ENCODE measurements at places on chromosomes 13 and 19.

- DNase-seq: peak; percentile 18
Observed at GRCh38 chr13:85806553-85807175, 7.4 kb upstream of the SLITRK6 start.

- no peak for DNase-seq
Observed at GRCh38 chr13:40223585-40223984, 442.9 kb downstream of the FOXO1 start.

DNA sequence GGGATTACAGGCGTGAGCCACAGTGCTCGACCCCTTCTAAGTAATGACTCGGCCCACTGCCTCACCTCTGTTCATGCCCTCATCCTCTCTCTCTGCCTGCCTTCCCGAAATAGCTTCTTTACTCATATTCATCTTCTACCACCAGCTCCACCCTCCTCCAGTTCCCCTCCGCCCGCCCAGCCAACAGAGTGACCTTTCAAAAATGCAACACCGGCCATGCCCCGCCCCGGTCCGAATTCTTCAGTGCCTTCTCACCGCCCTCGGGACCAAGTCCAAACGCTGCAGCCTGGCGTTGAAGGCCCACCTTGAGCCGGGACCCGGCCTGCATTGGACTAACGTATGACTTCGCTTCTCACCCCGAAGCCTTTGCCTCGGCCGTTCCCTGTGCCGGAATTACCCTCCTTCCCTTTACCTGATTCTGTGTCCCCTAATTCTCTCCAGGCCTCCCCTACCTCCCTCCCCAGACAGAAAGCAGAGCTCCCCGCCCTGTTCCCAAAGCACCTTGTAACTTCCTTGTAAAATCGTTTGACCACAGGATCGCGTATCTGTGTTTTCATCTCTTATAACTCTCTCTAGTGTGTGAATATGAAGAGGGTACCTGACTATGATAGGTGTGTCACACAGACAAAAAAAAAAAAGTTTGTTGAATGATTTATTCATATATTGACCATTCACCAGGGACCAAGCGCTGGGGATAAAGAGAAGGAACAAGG, 8.1 kb upstream of the MUC16 start:
- no peak for DNase-seq

- DNase-seq: no peak
Observed at GRCh38 chr19:47373246-47374240, 24.4 kb downstream of the DHX34 start.

DNA sequence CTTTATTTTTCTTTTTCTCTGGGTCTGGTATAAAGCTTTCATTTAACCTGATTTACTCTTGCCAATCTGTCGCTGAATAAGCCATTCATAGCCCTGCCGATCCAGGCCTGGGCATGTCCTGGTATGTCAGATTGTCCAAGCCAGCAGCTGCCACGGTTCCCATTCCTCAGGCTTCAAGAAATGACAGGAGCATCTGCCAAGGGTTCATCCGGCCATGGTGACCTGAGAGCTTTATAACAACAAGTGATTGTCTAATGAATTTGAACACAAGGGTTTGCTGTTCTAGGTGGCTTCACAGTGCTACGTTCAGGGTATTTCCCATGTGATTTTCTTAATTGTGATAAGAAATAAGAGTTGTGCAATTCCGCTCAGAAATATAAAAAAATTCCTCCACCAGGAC, 20.0 kb downstream of the PNMA8A start:
- no peak for DNase-seq

GRCh38 chr13:19605161-19605955, 28.1 kb upstream of the MPHOSPH8 start:
- no peak for DNase-seq

- no peak for DNase-seq
Observed at GRCh38 chr13:89816404-89816803, 1531.1 kb upstream of the MIR17HG start.

DNA sequence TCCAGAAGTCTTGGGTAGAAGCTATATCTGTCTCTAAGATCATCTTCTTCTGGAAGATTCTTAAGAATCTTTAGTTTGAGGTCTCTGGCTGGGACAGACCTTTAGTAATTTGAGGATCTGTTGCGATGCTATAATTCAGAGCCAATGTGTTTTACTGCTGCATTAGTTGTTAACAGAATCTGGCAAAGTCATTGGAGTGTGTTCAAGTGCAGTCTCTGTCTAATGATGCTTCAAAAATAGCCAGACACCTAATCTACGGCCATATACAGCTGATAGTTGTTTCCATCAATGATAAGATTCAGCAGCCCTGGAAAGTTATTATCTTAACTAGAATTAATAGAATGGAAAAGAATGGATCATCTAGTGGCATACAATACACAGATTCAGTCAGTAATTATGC, 72.6 kb downstream of the CDK8 start:
- no peak for DNase-seq

DNA sequence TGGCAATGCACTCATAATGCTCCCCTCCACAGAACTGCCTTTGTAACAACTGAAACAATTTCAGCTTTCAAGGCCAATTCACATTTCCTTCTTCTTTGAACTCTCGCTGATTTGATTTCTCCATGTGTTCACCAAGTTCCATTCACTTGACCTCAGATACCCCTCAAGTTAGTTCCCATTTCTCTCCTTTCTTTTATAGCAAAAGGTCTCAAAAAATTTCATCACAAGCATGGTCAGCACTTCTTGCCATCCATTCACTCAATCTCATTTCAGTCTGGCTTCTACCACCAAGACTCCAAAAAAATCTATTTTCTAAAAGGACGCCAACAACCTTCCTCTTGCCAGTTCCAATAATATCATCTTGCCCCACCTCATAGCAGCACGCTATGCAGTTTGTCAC, 135.7 kb downstream of the DIAPH3 start:
- DNase-seq: no peak

- no peak for DNase-seq
Observed at GRCh38 chr19:49845414-49845813, 5.5 kb upstream of the PTOV1 start.

DNA sequence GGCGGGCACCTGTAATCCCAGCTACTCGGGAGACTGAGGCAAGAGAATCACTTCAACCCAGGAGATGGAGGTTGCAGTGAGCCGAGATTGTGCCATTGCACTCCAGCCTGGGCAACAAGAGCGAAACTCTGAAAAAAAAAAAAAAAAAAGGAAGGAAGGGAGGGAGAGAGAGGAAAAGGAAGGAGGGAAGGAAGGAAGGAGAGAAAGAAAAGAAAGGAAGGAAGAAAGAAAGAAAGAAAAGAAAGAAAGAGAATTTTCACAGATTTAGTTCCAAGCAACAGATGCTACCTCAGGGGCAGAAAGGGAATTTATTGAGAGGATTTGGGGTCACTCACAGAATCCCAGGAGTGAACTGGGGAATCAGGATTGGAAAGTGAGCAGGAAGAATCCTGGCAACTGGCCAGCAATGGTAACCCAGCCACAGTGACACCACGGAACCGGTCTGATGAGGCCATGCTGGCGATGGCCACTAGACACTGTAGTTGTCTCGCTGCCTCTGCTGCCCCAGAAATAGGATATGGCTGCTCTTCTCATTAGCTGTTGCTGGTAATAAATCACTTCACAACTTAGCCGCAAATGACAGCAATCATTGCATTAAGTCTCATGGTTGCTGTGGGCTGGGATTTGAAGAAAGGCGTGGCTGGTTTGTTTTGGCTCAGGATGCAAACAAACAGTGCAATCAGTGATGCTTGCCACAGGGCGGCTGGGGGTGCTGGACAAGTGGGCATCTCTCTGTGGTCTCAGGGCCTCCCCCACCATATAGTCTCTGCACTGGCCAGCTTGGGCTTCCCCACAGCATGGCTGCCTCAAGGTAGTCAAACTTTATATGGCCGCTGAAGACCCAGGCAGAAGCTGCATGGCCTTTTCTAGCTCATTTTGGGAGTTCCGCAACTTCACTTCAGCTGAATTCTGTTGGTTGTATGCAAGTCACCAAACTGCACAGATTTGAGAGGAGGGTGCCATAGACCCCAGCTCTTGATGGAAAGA, 5.2 kb upstream of the BCAM start:
- DNase-seq: no peak

- no peak for DNase-seq
Observed at GRCh38 chr19:34480971-34481841, at the start of gene WTIP. WTIP (plus strand) TSS chr19:34481758; CDS start chr19:34481975, 217 bp downstream.

DNA sequence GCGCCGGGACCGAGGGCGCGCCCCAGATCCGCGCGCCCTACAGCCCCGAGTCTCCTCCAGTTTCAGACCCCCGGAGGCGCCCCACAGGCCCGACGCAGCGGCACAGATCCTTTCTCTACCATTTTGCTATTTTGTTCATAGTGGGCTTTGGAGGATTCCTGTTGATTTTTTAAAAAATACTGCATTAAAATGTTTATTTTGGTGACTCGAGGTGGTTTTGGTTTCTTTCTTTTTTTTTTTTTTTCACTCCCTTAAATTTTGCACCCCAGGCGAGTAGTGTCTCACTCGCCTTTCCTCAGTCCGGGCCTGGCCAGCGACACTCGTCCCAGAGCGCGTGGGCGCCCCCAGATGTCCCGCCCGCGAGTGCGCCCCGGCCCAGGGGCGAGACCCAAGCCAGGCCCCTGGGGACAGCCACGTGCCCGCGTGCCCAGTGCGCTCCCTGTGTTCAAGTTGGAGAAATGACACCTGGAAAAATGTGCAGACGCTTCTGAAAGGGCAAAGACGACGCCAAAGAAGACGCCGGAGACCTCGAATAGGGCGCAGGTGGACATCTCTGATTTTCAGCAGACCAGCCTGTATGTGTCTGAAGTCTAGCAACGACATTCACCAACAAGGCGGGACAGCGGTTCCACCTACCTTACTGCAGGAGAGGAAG, 471 bp upstream of the INSR start:
- DNase-seq: no peak

DNA sequence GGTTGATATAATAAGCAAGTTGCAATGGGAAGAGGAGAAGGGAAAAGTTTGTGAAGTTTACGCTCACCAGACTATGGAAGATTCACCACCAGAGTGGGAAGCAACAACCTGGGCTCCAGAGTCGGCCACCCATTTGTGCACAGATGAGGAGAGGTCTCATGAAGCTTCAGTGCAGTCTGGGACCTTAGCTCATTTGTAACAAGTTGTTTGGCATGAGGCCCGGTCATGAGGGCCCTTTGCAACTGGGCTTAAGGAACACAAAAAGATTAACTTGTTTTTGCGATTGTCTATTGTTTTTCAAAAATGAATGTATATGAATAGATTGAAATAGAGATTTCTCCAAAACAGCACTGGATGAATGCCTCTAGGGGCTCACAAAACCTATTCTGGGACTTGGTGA, 94.2 kb downstream of the ZNF737 start:
- DNase-seq: no peak

DNA sequence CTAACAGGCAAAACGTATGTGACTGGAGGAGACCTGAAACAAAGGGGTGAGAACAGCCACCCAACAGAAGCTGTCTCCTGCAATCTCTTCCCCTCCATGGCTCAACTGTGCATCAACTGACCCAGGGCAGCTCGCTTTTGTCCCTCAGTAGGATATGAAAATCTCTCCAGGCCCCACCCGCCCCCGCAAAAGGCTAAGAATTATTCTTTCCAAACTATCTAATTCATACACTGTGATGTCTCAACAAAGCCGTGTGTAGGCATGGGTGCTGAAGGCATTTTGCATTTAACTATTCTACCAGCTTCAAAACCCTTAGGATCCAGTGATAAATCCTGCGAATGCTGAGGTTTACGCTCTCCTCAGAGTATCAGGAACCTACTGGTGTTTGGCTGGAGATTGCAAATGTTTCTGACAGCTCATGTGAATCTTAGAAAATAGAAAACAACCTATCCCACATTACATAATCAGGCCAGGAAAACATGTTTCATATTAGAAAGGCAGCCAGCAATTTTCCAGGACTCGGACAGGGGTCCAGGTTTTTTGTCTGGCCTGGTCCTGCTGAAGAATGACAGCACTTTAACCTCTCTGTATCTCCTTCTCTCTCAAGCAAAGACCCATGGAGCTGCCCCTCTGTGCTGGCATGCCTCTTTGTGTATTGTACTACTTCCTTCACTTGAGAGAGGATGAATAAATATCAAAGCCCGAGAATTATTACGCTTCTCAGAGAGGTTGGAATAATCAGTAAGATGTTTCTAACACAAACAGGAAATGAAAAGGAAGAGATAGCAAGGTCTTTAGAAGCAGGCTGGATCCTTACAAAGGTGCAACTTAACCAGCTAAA, 17.3 kb downstream of the DHRS12 start:
- DNase-seq: no peak

DNA sequence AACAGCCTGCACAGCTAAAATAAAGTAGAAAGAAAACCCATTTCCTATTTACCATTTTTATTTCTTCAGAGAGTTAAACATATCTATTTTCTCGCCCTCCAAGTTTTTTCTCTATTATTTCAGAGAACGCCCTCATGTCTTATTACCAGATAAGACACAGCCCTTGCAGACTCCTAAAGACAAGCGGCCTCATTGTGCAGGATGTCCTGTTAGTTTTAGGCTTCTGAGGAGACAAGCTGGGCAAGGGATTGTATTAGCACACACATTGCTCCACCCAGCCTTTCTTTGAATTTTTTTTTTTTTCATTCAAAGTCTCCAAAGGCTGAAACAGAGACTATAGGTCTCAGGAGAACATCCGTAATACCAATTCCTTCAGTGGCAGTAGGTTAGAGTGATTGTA, 101.8 kb upstream of the UBL3 start:
- DNase-seq: no peak

DNA sequence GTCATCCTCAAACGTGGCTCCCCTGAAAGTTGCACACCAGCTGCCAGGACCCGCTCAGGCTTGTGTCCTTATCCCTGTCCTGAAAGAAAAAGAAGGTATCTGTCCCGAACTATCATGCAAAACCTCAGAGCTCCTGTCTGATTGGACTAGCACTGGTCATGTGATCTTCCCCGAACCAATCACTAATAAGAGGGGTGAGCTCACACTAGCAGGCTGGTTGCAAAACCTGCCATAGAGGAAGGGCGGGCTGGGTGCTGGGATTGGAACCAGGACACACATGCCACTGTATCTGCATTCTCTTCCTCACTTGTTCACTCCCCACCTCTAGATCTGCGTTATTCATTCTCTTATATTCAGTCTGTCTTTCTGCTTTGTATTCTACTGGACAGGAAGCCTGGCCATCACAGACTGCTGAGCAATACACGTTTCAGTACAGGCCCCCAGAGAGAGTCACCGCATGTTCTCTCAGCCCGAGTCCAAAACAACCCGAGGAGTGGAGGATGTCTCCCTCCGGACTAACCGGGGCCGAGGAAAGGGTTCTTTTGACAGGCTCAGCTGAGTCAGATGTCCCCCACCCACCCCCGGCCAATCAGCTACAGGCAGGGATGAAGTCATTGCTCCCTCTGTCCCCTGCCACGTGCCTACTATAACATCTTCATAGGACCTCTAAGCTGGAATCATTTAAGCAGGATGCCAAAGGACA, 97.7 kb downstream of the SIPA1L3 start:
- no peak for DNase-seq

GRCh38 chr13:95485045-95485517, 67.4 kb upstream of the CLDN10 start:
- no peak for DNase-seq

GRCh38 chr13:99352351-99353245, 45.4 kb upstream of the GPR183 start:
- peak; percentile 50 for DNase-seq

DNA sequence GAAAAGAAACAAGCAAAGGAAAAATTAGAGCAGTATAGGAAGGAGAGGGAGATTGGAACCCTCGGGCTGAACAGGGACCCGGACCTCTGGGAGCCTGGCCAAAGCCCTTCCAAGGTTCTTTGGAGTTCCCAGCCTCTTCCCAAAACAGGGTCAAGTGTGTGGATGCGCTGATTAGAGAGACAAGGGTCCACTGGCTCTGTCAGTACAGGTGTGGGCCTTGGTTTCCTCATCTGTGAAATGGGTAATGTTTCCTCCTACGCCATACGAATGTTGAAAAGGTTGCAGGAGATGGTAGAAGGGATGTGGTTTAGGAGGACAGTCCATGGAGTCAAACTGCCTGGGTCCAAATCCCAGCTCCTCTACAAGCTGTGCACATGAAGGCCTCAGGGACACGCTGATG, 2.1 kb upstream of the SYCN start:
- DNase-seq: no peak
